ENCODE measurements at places on chromosomes 7 and 10. TPM values are rescaled to one million over a fixed set of nuclear protein-coding genes. Genes with fewer than 3 reads are reported as not detected.

DNA sequence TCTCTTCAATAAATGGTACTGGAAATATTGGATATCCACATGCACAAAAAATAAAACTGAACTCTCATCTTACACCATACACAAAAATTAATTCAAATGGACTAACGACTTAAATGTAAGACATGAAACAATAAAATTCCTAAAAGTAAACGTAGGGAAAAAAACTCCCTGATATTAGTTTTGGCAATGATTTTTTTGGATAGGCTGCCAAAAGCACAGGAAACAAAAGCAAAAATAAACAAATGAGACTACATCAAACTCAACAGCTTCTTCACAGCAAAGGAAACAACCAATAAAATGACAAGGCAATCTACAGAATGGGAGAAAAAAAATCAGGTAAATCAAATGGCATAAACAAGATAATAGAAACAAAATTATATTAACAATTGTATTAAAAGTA lies 65.7 kb downstream of the ORC5 start:
- peaks cover 4% of the 10 kb centered on the region for H3K36me3 ChIP-seq
- no peak overlapping the region for H3K27ac ChIP-seq
- DNase-seq: no peak
- H3K27me3 ChIP-seq: no peaks in the 10 kb centered on the region
- peaks cover 31% of the 10 kb centered on the region for H3K4me1 ChIP-seq

- no peaks in the 10 kb centered on the region for H3K27me3 ChIP-seq
- no peak overlapping the region for H3K27ac ChIP-seq
- H3K36me3 ChIP-seq: no peaks in the 10 kb centered on the region
- no peak for DNase-seq
These were observed 181.8 kb downstream of the DGKB start for GRCh38 chr7:14720785-14721184.

- H3K4me1 ChIP-seq: peaks cover 53% of the 10 kb centered on the region
- peak overlapping the region; percentile 4 for H3K27ac ChIP-seq
- no peak for DNase-seq
- H3K36me3 ChIP-seq: peaks cover 15% of the 10 kb centered on the region
- H3K4me3 ChIP-seq: no peak overlapping the region
These were observed 14.4 kb upstream of the CUBN start for GRCh38 chr10:17144032-17144431.

- peaks cover 13% of the 10 kb centered on the region for H3K36me3 ChIP-seq
- peak overlapping the region; percentile 85 for H3K27ac ChIP-seq
- peaks cover 2% of the 10 kb centered on the region for H3K27me3 ChIP-seq
- H3K4me3 ChIP-seq: peak overlapping the region; percentile 41
- H3K4me1 ChIP-seq: peaks cover 30% of the 10 kb centered on the region
These were observed 13.9 kb upstream of the ABCC2 start for GRCh38 chr10:99768556-99768955.

DNA sequence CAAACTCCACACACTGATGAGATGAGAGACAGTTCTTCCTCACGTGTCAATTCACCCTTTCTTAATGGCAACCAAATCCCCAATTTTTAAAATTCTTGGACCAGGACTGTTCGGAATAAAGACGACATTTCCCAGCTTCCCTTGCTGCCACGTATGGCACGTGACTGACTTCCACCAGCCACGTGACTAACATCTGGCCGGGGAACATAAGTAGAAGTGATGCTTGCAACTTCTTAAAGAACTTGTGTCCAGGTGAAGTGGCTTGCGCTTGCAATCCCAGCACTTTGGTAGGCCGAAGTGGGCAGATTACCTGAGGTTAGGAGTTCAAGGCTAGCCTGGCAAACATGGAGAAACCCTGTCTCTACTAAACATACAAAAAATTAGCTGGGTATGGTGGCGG lies 405.1 kb downstream of the CALN1 start:
- no peaks in the 10 kb centered on the region for H3K36me3 ChIP-seq
- peaks cover 2% of the 10 kb centered on the region for H3K27me3 ChIP-seq

GRCh38 chr10:31920538-31920937 lies 8.1 kb downstream of the ARHGAP12 start:
- peaks cover 33% of the 10 kb centered on the region for H3K4me1 ChIP-seq
- H3K36me3 ChIP-seq: no peaks in the 10 kb centered on the region
- no peak overlapping the region for H3K27ac ChIP-seq
- DNase-seq: no peak
- no peak overlapping the region for H3K4me3 ChIP-seq

- H3K27me3 ChIP-seq: no peaks in the 10 kb centered on the region
- H3K36me3 ChIP-seq: no peaks in the 10 kb centered on the region
- peaks cover 10% of the 10 kb centered on the region for H3K4me1 ChIP-seq
- no peak for DNase-seq
These were observed 213.0 kb downstream of the CELF2 start for GRCh38 chr10:11230498-11231167.

- H3K27ac ChIP-seq: no peak overlapping the region
- peaks cover 17% of the 10 kb centered on the region for H3K4me1 ChIP-seq
- H3K27me3 ChIP-seq: no peaks in the 10 kb centered on the region
- no peak for DNase-seq
- no peak overlapping the region for H3K4me3 ChIP-seq
These were observed 240.8 kb downstream of the ADK start for GRCh38 chr10:74391786-74392185.

DNA sequence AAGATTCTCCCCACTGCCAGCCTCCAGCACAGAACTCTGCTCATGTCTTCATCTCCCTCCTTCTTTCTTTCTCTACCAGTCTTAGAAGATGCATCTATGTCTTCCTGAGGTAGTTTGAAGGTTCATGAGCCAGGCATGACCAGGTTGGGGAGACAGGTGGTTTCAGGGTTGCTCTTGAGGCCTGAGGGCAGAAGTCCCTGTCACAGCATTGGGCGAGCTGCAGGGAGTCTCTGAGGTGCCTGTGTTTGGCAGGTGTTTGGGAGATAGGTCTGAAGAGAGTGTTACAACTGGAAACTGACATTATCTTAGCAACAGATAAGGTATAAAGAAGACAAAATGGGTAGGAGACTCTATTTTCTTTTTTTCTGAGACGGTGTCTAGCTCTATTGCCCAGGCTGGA lies 18.7 kb downstream of the PRSS2 start:
- no peaks in the 10 kb centered on the region for H3K36me3 ChIP-seq
- no peak overlapping the region for H3K27ac ChIP-seq
- no peaks in the 10 kb centered on the region for H3K4me1 ChIP-seq
- no peak for DNase-seq

DNA sequence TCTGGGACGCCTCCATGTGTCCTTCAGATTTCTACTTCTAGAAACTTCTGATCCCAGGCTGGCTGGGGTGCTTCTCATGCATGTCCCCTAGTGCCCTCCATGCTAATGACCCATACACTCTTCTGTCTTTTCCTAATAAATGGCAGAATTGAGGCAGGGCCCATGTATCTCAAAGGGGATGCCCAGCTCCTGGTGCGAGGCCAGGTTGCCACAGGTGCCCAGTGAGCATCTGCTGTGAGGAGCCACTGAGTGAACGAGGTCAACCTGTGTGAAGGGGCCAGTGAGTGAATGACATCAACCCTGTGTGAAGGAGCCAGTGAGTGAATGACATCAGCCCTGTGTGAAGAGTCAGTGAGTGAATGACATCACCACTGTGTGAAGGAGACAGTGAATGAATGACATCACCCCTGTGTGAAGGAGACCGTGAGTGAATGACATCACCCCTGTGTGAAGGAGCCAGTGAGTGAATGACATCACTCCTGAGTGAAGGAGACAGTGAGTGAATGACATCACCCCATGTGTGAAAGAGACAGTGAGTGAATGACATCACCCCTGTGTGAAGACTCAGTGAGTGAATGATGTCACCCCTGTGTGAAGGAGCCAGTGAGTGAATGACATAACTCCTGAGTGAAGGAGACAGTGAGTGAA lies 478.9 kb downstream of the PTPRN2 start:
- no peaks in the 10 kb centered on the region for H3K4me1 ChIP-seq
- no peaks in the 10 kb centered on the region for H3K27me3 ChIP-seq
- H3K36me3 ChIP-seq: peaks cover 31% of the 10 kb centered on the region
- no peak for DNase-seq
- no peak overlapping the region for H3K27ac ChIP-seq
- H3K4me3 ChIP-seq: no peak overlapping the region

Gene LIPN
- total RNA-seq: not detected

Gene STK17A
- total RNA-seq: 73.8 TPM

Gene ZNF117
- 1.0 TPM for total RNA-seq

Data from HFFc6 (cell line).